ENCODE measurements at places on chromosomes 2 and 18.

- no peak for DNase-seq
Observed at GRCh38 chr2:199851501-199851810, 464 bp upstream of the FTCDNL1 start.

DNA sequence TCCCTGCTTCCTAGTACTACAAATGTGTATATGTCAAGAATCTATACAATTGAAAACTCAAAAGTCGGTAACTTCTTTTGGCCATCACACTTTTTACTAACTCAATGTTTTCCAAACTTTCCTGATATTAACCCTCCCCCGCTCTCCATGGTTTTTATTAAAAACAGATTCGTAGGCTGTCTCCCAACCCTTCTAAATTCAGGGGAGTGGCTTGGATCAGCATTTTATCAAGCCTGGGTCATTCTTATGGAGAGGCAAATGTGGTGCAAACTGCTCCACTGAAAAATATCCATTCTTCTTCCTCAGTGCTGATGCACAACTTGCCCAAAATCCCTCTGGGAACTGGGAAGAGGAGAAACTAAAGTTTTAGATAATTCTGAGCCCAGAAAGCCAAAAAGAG is 134.2 kb downstream of the RIF1 start:
- no peak for DNase-seq

DNA sequence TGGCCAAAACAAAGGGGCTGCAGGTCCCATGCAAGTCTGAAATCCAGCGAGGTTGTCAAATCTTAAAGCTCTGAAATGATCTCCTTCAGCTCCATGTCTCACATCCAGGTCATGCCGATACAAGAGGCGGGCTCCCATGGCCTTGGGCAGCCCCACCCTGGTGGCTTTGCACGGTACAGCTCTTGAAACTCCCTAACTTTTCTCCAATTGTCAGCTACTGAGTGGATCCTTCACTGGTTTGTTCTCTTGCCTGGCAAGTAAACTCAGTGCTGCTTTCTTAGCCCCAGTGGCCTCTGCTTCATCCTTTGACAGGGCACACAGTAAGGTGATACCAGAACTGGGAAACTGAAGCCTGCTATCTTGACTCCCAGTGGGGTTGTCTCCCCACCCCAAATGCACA is 26.3 kb downstream of the SERPINB13 start:
- no peak for DNase-seq

GRCh38 chr2:169330555-169331198 is 31.7 kb downstream of the LRP2 start:
- DNase-seq, result no peak

DNA sequence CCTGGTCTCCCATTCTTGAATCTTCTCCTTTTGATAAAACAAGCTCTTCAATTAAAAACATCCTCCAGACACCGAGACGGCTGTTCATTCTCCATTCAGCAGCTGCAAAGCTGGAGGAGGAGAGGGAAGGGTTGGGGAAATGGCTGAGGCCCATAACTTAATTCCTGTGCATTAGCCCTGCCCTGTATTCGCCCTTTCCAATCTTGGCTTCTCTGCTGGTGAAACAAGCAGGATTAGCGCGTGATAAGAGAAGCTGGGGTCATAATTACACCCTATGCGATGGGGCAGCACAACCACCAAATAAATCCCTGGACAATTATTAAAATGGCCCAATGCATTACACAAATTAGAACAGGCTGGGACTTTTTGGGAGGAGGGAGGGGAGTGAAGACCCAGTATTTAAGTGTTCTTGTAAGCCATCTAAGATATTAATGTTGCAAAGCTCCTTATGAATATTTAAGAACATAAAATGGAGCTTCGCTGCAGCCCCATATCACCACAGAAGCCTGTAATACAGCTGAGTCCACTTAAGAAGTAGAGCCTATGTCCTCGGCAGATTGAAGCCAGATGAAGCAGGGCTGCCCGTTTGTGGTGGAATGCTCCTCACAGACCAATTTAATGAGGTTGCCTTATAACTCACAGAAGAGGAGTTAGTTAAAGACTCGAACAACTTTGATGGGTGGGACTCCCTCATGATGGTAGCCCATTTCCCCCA is 176.6 kb upstream of the SKOR2 start:
- DNase-seq, result no peak

- DNase-seq, result no peak
Observed at GRCh38 chr2:79139423-79139822, 19.1 kb downstream of the REG1A start.

GRCh38 chr2:176646033-176646615 is 376.9 kb downstream of the MTX2 start:
- no peak for DNase-seq

- no peak for DNase-seq
Observed at GRCh38 chr2:217530392-217531090, 472.3 kb downstream of the TNS1 start.

- DNase-seq, result peak; percentile 37
Observed at GRCh38 chr2:25586726-25587144, 86.6 kb downstream of the DTNB start.

- no peak for DNase-seq
Observed at GRCh38 chr2:21966139-21966538, 842.4 kb downstream of the TDRD15 start.

DNA sequence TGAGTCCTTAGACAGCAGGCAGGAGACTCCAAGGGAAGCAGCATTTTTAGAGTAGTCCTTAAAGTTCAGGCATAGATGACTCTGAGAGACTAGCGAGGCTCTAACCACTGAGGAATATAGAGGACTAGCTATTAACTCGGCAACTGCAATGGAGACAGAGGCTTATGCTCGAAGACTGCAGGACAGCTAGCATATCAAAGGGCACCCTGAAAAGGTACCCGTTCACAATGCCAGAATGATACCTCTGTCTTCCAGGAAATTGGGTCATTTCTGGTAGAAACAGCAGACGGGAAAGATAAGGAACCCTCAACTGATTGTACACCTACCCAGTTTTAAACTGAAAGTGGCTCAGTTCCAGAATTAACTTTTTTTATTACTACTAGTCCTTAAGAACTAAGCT is 1204.0 kb upstream of the ZEB2 start:
- DNase-seq, result no peak

DNA sequence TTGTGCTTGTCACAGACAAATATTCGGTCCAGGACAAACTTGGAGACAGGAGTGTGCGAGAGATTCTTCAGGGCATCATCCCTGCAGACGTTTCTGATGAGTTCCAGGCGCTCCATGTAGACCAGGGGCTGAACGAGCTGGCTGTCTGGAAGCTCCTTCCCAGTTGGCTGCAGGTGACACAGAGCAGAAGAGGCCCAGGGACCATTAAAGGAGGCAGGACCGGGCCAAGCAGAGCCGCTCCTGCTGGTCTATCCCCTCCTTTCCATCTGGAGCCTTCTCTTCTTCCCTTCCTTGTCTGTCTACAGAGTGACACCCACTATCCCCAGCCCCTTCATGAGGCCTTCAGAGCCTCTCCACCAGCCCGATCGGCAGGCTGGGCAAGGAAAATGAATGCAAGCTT is 19.5 kb downstream of the CHST10 start:
- DNase-seq, result no peak

GRCh38 chr2:44618251-44619023 is 256.7 kb downstream of the CAMKMT start:
- DNase-seq, result no peak

- no peak for DNase-seq
Observed at GRCh38 chr2:218465987-218466633, 47.2 kb downstream of the VIL1 start.

GRCh38 chr2:218875692-218876246 is 4.9 kb upstream of the WNT10A start:
- no peak for DNase-seq

- DNase-seq, result no peak
Observed at GRCh38 chr2:156901373-156902031, 356.0 kb upstream of the GALNT5 start.

GRCh38 chr18:52403291-52404021 is 63.5 kb downstream of the DCC start:
- no peak for DNase-seq

- no peak for DNase-seq
Observed at GRCh38 chr2:148922062-148922461, 47.0 kb downstream of the KIF5C start.
